ENCODE measurements at places on chromosomes 5 and 9.

- no peak for DNase-seq
These were observed 99.7 kb downstream of the STARD4 start for GRCh38 chr5:111412593-111412992.

DNA sequence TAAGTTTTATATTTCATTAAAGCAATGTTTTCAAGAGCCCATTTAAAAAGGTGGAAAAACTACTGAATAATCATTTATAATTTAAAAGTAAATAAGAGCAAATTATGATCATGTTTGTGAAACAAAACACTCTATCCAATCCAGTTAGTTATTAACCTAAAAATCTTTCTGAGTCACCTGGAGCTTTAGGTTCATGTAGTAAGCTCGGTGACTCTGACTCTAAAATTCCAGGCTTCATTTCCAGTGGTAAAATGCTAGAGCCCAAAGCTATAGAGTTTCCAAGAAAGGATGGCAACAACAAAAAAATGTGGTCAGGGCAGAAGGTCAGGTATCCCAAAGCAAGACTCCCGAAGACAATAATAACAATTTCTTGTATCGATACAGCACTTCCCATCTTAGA is 76.1 kb upstream of the SPOCK1 start:
- no peak for DNase-seq

DNA sequence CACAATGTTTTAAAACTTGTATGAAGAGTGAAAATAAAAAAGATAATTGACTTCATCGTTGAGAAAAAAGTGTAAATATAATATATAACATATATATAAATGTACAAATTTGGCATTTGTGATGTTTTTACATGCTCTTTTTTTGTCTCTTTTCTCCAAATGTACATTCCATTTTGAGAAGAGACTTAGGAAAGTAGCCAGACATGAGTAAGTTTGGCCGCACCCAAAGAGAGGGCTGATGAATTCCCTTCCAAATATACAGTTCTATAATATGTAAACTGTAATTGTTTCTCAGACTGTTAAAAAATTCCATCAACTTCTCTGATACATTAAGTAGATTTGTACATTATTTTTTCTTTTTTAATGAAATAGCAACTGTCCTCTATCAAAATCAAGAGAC is 193.2 kb upstream of the MAP3K1 start:
- DNase-seq, result no peak

- DNase-seq, result no peak
These were observed 5.9 kb downstream of the CDKN2A start for GRCh38 chr9:21988056-21988990.

GRCh38 chr5:168649306-168649705 is 70.1 kb upstream of the PANK3 start:
- no peak for DNase-seq

GRCh38 chr5:141758310-141758998 is 76.4 kb upstream of the ARAP3 start:
- DNase-seq, result no peak

- DNase-seq, result no peak
These were observed 56.7 kb downstream of the SLC1A1 start for GRCh38 chr9:4547016-4547415.

- DNase-seq, result no peak
These were observed 58.0 kb downstream of the ANKRD33B start for GRCh38 chr5:10621832-10622231.

DNA sequence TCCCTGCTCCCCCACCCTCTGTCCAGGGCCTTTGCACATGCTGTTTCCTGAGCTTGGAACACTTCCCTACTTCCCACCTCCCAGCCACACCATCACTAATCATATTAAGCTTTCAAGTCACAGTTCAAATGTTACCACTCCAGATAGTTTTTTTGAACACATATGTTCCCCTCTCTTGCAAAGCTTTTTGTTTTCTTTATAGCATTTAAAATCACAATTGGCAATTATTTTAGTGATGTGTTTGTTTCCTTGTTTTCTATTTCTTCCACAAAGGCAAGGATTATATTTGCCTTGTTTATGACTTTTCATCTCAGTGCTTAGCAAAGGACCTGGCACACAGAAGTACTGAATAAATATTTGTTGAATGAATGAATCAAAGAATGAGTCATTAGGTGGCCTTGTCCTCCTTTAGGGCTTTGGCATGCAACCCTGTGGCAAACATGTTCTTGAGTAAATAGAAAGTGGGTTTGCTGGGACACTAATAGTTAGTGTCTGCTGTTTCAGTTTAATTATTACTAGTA is 386.8 kb downstream of the FGF10 start:
- DNase-seq, result peak; percentile 33

DNA sequence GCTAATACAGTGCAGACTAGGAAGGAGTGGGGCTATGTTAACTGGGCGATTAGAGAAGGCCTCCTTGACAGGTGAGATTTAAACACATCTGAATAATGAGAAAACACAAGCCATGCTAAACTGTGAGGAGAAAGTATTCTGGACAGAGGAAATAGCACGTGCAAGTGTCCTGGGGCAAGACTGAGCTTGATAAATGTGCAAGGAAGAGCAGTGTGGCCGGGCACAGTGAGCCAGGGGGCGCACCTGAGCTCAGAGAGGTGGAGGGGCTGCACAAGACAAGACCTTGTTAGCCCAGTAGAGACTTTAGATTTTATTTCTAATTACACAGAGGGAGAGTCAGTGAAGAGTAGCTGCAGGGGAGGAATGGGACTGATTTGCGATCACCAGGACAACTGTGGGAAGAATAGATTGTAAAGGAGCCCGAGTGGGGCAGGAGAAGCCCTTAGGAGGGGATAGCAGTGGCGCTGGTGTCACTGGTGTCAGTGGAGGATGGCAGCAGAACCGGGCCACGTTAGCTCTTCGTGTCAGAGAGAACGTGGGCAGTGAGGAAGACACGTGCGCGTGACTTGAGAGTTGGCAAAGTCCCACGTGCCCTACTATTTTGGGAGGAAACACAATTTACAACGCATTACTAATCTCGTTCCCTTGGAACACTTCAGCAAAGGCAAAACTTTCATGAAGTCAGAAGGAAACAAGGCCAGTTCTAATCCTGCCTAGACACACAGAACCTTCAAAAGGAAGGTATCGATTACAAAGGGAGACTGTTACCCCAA is 17.9 kb upstream of the C5orf47 start:
- no peak for DNase-seq

- no peak for DNase-seq
These were observed 6.1 kb upstream of the RXFP3 start for GRCh38 chr5:33929925-33930690.

DNA sequence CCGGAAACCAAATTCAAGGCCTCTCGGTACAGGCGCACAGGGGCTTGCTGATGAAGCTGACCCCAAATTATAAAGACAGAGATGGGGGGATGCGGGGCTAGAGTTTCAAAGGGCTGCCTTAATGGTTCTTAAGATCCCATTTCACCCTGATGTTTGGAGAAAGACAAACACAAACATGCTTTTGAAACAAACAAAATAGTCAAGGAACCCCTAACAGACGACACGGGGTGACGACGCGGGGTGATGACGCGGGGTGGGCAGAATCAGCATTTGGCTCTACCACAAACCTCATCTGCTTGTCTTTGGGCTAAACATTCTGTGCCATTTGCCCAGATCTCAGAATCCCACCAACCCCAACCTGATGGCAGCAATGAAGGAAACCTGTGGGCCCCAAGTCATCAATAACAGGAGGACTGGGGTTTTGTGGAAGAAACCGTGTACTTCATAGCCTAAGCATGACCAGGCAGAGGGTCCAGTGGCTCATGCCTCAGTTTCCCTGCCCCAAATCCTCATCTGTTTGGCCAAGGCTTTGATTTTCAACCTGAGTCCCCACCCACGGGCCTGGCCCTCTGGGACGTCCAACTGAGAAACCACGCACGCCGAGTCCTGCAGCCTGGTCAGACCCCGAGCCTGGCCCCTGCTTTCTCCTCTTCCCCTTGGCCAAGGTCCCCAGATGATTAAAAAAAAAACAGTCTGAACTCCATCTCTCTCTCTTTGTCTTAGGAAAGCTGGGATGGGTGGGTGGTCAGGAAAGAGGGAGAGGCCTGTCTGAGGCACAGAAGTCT is 148.5 kb downstream of the COL23A1 start:
- no peak for DNase-seq

GRCh38 chr5:124980163-124980941 is 233.9 kb upstream of the ZNF608 start:
- DNase-seq, result no peak

- DNase-seq, result no peak
These were observed 18.7 kb downstream of the RETREG1 start for GRCh38 chr5:16597946-16598694.

- DNase-seq, result no peak
These were observed 101.6 kb upstream of the SPRY4 start for GRCh38 chr5:142426129-142427014.

All from HuH-7 (cell line).